Testis (tissue), 5 donors: ENCODE measurements at places on chromosomes 5 and 9. TPM values are rescaled to one million over a fixed set of nuclear protein-coding genes. Genes with fewer than 3 reads are reported as not detected.

PCDHGA2 gene
- total RNA-seq: 31.0 TPM

ANKDD1B gene
- total RNA-seq: 1.3 TPM

AUH gene
- 31.7 TPM for total RNA-seq

CCL27 gene
- total RNA-seq: 3.1 TPM

STC2 gene
- total RNA-seq: 0.87 TPM

ENTPD8 gene
- total RNA-seq: 2.2 TPM

SV2C gene
- 0.56 TPM for total RNA-seq

SH3PXD2B gene
- 29.4 TPM for total RNA-seq

RHOBTB3 gene
- total RNA-seq: 190 TPM

GPR150 gene
- total RNA-seq: 0.87 TPM

BARHL1 gene
- total RNA-seq: not detected

ADAMTS12 gene
- total RNA-seq: 7.5 TPM

IQGAP2 gene
- 33.5 TPM for total RNA-seq

- no peak for DNase-seq
These were observed 7.3 kb downstream of the ATOX1 start for GRCh38 chr5:151751091-151751490.

- DNase-seq: peak; percentile 90
These were observed 7.7 kb downstream of the RANBP6 start for GRCh38 chr9:6007770-6008168.

DNA sequence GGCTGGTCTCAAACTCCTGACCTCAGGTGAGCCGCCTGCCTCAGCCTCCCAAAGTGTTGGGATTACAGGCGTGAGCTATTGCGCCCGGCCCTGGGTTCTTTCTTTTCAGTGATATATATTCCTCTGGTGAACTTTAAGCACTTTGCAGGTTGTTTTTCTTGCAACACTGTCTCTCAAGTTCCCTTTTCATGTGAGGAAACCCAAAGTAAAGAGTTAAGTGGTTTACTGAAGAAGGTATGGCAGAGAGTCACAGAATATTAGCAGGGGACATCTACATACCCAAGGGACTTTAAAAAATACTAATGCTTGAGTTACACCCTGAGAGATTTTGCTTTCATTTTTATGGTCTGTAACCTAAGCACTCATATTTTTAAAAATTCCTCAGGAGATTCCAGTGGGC, 6.7 kb upstream of the GAPT start:
- DNase-seq: no peak

- no peak for DNase-seq
These were observed 57.3 kb downstream of the ZFR start for GRCh38 chr5:32387211-32387610.

- DNase-seq: no peak
These were observed 40.4 kb downstream of the BASP1 start for GRCh38 chr5:17257705-17258273.

DNA sequence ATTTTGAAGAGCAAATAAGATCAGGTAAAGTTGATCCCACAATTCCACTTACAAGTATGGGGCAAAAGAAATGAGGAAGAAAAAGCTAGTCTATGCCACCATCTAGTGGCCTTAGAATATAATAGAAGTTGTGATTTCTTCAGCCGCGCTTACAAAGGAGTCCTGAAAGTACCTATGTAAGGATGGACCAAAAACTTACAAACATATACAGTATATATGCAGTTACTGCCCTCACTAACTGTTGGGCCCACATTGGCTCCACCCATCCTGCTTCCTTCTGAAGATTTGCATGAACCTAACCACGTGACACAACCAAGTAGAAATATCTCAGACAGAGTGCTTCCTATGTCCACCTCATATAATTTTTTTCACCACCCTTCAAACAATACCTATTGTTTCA, 11.7 kb upstream of the OR13D1 start:
- DNase-seq: no peak

GRCh38 chr5:669842-670395, 23.2 kb downstream of the TPPP start:
- DNase-seq: no peak

- no peak for DNase-seq
These were observed 84.5 kb downstream of the ENC1 start for GRCh38 chr5:74556006-74556405.

DNA sequence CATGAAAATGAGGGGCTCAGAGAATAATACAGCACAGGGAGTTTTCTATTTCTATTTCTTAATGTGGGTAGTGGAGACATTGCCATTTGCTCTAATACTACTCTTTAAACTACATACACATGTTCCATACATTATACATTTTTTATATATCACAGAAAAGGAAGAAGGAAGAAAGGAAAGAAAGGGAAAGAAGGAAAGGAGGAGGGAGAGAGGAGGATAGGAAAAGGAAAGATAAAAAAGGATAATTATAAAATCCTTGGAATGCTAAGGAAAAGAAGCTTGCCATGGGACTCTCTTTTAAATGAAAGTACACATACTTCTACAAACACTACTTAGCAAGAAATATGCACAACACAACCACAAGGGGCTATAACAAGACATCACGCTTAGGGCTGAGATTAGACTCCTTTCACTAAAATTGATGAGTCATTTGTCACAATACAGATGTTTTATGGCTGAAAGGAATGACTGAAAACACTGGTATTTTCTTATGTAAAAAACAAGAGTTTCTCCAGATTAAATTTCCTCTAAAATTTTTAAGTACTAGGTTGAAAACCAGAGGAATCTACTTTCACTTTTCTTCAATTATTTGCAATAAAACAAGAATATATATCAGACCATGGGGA, 219.8 kb downstream of the ARL15 start:
- no peak for DNase-seq

- DNase-seq: no peak
These were observed 298.5 kb downstream of the MAST4 start for GRCh38 chr5:66894480-66895240.

DNA sequence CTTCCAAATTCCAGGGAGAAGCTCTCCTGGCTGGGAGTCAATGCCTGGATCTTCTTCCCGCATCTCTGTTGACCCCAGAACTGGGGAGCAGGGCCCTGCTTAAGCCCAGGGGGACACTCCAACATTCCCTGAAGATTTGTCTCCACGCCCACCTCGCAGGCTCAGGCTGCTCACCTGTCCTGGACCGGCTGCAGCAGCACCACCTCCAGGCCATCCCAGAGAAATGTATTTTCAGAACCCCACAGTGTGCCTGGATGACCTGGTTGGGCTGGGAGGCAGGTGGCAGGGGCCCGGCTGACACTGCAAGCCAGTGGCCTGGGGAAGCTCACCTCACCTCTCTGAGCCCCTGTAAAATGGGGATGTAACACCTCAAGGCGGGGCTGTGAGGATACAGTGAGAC, 27.1 kb upstream of the ZBTB43 start:
- DNase-seq: no peak

- peak; percentile 52 for DNase-seq
These were observed 603 bp downstream of the DENND1A start for GRCh38 chr9:123929177-123929869.

DNA sequence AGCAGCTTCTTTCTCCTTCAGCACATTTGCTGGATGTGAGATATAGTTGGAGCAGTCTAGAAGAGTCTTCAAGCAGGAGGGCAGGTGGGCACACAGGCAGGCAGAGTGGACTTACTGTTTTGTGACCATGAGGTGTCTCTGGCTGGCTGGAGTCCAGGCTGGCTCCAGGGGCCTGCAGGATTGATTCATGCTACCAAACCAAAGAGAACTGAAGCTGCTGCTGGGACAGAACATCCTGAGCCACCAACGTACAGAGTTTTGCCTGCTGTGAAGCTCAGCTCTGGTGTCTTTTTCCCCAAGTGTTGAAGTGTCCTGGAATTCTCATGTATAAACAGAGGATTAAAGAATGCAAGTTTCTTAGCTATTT, 45.7 kb downstream of the CYSTM1 start:
- no peak for DNase-seq

GRCh38 chr5:71923755-71924154, 183.5 kb upstream of the MAP1B start:
- no peak for DNase-seq

- no peak for DNase-seq
These were observed 101.7 kb downstream of the PSD2 start for GRCh38 chr5:139897342-139897741.

- DNase-seq: no peak
These were observed 231.4 kb downstream of the PDE4D start for GRCh38 chr5:59661954-59662615.

DNA sequence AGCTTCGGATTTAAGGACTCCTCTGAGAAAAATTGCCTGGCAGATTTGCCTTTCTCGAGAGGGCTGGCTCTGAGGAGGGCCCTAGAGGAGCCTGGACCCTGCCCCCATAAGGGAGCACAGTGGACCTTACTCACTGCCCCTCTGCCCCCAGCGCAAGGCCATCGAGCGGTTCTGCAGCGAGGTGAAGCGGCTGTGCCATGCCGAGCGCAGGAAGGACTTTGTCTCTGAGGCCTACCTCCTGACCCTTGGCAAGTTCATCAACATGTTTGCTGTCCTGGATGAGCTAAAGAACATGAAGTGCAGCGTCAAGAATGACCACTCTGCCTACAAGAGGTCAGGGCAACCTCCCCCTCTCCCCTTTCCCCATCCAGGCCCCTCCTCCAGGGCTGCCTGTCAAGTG, 34.6 kb downstream of the CYFIP2 start:
- DNase-seq: no peak
